Left cardiac atrium (tissue), 4 donors: ENCODE measurements at places on chromosomes 11 and 22. TPM values are rescaled to one million over a fixed set of nuclear protein-coding genes. Genes with fewer than 3 reads are reported as not detected.
A peak's percentile ranks its signal among the peaks of the same experiment; 100 is the strongest.

The TBC1D10A gene
- 12.3 TPM for total RNA-seq

DNA sequence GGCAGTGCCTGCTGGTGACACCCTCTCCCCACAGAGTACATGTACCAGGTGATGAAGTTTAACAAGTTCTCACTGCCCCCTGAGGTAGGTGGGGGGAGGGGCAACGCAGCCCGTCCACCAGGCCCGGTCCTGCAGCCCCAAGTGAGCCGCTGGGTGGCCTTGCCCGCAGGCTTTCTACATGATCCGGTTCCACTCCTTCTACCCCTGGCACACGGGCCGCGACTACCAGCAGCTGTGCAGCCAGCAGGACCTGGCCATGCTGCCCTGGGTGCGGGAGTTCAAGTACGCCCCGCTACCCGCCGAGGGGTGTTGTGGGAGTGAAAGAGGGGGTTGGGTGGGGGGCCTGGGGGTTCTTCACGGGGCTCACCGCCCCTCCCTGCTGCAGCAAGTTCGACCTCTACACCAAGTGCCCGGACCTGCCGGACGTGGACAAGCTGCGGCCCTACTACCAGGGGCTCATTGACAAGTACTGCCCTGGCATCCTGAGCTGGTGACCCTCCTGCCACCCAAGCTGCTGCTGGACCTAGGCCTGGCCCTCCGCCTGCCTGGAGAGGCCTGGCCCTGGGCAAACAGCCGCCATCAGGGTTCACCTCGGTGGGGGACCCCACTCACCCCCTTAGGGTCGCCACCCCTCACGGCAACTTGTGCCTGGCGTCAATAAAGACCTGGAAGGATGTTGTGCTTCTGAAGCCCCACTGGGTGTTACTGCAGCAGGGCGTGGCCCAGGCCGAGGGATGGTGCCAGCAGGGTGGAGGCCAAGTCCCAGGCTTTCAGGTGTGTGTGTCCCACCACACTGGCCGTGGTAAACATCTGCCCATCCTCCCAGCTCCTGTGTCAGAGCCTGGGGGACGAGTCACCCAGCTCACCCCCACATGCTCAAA is 2.9 kb downstream of the MIOX start:
- DNase-seq, result no peak

The CFAP300 gene
- total RNA-seq, result 2.2 TPM

- DNase-seq, result no peak
Measured at GRCh38 chr11:21975242-21975641, 217.6 kb upstream of the ANO5 start.

DNA sequence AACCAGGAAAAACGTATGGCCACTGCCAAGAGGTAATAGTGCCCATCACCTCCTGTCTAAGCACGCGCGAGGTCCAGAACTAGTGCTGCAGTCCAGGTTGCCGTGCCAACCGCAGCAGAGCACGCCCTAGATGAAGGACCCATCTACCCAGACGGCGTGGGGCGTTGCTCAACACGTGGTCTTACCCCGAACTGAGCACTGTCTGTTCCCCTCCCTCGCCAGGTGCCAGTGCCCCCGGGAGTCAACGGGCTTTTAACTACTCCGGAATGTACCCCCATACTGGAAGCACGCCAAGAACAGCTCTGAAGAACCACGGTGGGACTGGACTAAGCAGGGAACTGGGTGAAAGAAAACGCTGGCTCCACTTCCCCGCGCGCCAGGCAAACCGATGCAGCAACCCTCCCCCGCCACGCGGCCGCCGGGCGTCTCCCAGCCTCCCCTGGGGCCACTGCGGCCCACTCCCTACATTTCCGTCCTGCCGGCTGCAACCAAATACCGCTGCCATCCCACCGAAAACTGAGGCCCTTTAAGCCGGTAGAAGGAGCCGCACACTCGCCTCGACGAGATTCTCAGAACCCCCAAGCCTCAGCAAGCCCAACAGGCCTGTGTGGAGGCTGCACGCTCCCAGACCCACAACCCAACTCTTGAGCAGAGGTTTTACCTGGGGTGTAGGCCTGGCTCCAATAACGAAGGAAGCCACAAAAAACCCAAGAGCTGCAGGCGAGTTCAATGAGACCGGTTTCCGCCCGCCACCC is at the start of gene HSPA8:
Gene HSPA8 (minus strand): TSS at position 734 of the 755 bp plus-strand sequence. CDS start 812 bp downstream, outside the sequence.
- DNase-seq, result peak; percentile 83

- no peak for DNase-seq
Measured at GRCh38 chr11:104328512-104328907, 164.6 kb upstream of the PDGFD start.

DNA sequence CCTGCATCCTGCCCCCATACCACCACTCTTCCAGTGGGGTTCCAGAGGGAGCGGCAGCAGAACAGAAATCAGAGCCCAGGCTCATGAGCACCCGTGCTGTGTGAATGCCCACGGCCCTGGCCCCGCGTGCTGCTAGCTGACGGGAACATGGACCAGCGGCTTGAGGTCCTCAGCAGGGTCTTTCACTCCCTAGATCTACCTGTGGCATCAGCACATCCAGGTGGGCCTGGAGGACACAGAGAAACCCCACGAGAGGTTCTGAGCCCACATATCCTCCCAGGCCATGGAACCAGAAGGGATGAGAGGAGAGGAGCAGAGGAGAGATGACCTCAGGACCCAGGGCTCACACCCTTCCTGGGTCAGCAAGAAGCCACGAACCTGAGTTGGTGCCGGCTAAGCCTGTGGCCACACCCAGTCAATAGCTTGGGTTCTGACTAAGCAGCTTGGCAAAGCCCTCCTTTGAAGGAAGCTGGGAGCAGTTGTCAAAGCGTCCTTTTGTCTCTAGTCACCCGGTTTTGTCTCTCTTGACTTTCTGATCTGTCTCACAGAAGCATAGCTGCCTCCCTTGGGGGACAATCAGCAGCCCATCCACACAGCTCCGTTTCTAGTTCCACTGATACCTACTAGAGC is 89.3 kb upstream of the LMO1 start:
- DNase-seq, result no peak

The USP2 gene
- 68.8 TPM for total RNA-seq

The ANGPTL5 gene
- total RNA-seq, result 1.4 TPM

The MRGPRE gene
- not detected for total RNA-seq

The PHLDA2 gene
- 3.4 TPM for total RNA-seq

The SEPTIN3 gene
- total RNA-seq, result 0.09 TPM

GRCh38 chr11:28919194-28919593 is 811.0 kb downstream of the METTL15 start:
- no peak for DNase-seq

GRCh38 chr11:74449369-74449931 is 17.9 kb downstream of the KCNE3 start:
- DNase-seq, result no peak

The THRSP gene
- 88.4 TPM for total RNA-seq

- DNase-seq, result no peak
Measured at GRCh38 chr11:65077451-65077850, 6.4 kb downstream of the CDCA5 start.

The NXPE2 gene
- total RNA-seq, result 0.15 TPM

The SERPING1 gene
- total RNA-seq, result 198 TPM

GRCh38 chr11:88175569-88176075 is 379 bp upstream of the RAB38 start:
- no peak for DNase-seq

GRCh38 chr22:44676441-44677352 is 25.3 kb upstream of the PRR5 start:
- peak; percentile 53 for DNase-seq

GRCh38 chr11:111499483-111499882 is 12.7 kb downstream of the BTG4 start:
- no peak for DNase-seq

GRCh38 chr11:3984896-3985295 is 109.7 kb upstream of the RRM1 start:
- no peak for DNase-seq

- no peak for DNase-seq
Measured at GRCh38 chr22:24954114-24954463, 1.6 kb downstream of the KIAA1671 start.

DNA sequence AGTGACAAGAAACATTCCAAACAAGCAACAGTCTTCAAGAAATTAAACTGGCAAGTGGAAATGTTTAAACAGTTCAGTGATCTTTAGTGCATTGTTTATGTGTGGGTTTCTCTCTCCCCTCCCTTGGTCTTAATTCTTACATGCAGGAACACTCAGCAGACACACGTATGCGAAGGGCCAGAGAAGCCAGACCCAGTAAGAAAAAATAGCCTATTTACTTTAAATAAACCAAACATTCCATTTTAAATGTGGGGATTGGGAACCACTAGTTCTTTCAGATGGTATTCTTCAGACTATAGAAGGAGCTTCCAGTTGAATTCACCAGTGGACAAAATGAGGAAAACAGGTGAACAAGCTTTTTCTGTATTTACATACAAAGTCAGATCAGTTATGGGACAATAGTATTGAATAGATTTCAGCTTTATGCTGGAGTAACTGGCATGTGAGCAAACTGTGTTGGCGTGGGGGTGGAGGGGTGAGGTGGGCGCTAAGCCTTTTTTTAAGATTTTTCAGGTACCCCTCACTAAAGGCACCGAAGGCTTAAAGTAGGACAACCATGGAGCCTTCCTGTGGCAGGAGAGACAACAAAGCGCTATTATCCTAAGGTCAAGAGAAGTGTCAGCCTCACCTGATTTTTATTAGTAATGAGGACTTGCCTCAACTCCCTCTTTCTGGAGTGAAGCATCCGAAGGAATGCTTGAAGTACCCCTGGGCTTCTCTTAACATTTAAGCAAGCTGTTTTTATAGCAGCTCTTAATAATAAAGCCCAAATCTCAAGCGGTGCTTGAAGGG is 6.0 kb downstream of the MALAT1 start:
- no peak for DNase-seq

DNA sequence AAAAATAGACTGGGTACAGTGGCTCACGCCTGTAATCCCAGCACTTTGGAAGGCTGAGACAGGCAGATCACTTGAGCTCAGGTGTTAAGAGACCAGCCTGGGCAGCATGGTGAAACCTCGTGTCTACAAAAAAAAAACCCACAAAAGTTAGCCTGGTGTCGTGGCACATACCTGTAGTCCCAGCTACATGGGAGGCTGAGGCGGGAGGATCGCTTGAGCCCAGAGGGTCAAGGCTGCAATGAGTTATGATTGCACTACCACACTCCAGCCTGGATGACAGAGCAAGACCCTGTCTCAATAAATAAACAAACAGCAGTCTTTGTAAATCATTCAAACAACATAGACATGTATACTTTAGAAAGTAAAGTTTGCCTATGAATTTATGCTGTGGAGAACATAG is 2.5 kb downstream of the MOV10L1 start:
- DNase-seq, result no peak

The CSKMT gene
- total RNA-seq, result 10.0 TPM

DNA sequence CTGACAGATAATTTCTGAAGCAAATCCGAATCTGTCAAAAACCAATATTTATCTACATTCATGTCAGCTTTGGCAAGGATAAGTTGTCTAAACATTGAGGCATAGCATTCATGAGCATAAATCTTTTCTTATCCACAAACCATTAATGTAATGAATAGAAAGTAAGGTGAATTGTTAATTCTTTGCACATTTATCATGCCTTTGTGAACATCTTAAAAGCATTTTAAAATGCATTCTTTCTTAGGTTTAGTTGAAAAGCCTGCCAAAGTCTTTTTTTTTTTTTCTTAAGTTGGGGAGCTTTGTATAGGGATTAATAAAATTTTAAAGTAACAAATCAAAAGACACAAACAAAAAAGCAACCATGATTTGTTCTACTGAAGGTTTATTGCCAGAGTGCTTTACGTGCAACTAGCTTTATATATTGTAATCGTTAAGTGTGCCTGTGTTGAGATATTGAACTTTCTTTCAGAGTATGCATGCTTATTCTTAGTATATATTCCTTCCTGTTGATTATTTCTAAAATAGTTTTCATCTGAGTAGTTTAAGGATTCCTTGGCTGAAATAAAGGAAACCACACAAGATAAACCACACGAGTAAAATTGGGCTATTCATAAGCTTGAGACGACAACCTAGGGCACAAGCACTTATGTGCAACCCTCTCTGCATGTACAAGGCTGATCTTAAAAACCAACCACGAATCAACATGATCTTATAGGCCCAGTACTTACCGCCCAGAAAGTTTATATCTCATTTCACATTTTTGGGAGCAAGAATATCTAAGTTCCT is 1110.9 kb upstream of the CNTN5 start:
- no peak for DNase-seq

DNA sequence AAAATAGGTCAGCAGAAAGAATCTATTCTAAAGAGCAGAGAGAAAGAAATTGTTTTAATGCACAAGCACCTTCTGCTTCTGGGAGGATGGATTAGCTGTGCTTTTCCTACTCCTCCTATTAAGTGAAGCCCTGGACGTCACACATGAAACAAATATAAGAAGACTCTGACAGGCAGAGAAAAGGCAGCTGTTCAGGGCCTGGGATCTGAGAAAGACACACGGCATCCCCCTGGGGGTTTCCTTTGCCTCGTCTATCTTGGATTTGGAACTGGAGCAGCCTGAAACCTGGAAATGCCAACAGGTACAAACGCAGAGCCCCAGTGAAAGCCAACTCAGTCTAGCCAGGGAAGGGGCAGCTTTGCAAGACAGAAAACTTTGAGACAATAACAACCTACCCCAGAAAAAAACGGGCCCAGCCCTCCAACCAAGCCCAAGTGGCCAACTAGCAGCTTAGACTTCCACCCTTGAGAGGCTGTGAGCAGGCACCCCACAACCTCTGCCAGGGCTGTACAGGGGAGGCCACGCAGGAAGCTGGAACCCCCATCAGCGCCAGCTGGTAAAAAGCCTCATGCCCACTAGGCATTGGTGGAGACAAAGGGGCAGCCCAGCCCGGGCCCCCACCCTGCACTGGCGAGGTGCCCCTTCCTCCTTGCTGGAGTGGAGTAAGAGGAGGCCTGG is 7.3 kb downstream of the CERK start:
- no peak for DNase-seq

GRCh38 chr22:49853981-49854831 is 562 bp downstream of the ZBED4 start:
- peak; percentile 55 for DNase-seq

- no peak for DNase-seq
Measured at GRCh38 chr11:63680834-63681320, 423 bp upstream of the RTN3 start.

GRCh38 chr22:37552524-37553163 is 7.6 kb upstream of the CDC42EP1 start:
- DNase-seq, result peak; percentile 73

The FOSL1 gene
- total RNA-seq, result 11.1 TPM

GRCh38 chr11:16380941-16381568 is 24.7 kb upstream of the SOX6 start:
- no peak for DNase-seq

- DNase-seq, result no peak
Measured at GRCh38 chr11:116413301-116414242, 359.2 kb downstream of the BUD13 start.

The ZNF214 gene
- 1.5 TPM for total RNA-seq

The MRGPRF gene
- 12.4 TPM for total RNA-seq
